Foreskin melanocyte (primary cell): ENCODE measurements at places on chromosomes 7 and 10.
A peak's percentile ranks its signal among the peaks of the same experiment; 100 is the strongest.

- no peak for DNase-seq
Observed at GRCh38 chr7:27196287-27196767, 3.6 kb downstream of the HOXA13 start.

DNA sequence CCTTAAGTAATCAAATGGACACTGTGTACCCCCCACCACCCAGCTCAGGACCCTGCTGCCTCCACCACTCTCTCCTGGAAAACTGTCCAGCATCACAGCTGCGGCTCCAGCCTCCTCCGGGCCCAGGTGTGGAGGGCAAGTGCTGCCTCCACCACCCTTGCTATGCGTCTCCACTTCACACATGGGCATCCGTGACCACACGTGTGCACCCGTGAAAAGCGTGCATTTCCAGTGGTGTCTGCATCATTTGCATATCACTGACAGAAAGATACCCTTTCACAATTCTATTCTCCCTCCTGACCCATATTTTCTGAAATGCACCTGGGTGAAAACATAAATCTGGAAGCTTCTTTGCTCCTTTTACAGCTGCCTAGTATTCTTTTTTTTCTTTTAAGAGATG is 89.7 kb upstream of the PDGFA start:
- no peak for DNase-seq

- DNase-seq = no peak
Observed at GRCh38 chr7:25664593-25664992, 436.3 kb upstream of the NPVF start.

DNA sequence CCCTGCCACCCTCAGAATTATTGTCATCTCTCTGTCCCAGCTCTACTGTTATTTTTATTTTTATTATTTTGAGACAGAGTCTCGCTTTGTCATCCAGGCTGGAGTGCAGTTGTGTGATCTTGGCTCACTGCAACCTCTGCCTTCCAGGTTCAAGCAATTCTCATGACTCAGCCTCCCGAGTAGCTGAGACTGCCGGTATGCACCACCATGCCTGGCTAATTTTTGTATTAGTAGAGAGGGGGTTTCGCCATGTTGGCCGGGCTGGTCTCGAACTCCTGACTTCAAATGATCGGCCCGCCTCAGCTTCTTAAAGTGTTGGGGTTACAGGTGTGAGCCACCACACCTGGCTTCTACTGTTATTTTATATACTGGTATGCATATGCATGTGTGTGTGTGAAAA is 11.0 kb downstream of the CALHM2 start:
- no peak for DNase-seq

DNA sequence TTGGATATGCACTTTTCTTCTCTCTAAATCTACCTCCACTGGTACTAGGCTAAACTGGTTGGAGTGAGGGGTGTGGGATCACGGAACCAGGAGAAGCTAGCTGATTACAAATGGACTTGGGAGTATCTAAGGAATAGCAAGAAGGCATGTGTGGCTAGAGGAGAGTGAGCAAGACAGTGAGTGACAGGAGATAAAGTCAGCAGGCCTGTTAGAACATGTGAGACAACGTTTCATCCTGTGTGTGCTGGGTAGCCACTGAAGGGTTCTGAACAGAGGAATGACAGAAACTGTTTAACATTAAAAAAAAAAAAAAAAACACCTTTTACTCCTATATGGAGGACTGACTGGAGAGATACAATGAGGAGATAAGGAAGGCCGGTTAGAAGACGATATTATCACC is 51.7 kb downstream of the ZNF438 start:
- no peak for DNase-seq

DNA sequence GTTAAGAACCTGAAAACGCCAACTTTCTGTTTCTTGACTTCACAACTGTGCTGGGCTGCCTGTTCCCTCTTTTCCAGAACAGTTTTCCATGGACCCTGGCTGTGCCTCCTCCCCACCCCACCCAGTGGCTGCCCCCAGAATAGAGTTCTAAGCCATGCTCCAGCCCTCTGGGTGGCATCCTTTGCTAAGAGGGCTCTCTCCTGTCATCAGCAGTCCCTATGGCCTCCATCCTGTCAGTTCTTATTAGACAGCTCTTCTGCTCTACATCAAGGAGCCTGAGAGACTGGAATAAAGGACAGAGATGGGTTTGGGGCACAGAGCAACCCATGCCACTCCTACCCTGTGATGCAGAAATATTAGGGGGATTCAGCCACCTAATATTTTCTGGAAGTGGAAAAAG is 13.9 kb upstream of the LRRC4 start:
- DNase-seq = no peak

- DNase-seq = no peak
Observed at GRCh38 chr7:155961241-155962190, 149.3 kb upstream of the SHH start.

GRCh38 chr7:20323595-20323994 is 7.1 kb upstream of the ITGB8 start:
- DNase-seq = no peak

DNA sequence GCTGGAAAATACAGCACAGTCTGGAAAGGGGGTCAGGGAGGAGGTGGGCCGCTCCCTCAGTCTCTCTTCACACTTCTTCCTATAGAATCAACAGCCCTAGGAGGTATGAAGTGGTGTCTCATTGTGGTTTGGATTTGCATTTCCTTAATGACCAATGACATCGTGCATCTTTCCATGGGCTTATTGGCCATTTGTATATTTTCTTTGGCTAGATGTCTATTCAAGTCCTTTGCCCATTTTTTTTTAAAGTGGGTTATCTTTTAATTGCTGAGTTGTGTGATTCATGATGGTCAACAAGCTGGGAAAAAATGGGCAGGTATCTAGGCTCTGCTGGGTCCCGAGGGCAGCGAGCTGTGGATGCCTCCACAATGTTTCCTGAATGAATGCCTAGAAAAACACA is 29.1 kb downstream of the TMEM130 start:
- no peak for DNase-seq

DNA sequence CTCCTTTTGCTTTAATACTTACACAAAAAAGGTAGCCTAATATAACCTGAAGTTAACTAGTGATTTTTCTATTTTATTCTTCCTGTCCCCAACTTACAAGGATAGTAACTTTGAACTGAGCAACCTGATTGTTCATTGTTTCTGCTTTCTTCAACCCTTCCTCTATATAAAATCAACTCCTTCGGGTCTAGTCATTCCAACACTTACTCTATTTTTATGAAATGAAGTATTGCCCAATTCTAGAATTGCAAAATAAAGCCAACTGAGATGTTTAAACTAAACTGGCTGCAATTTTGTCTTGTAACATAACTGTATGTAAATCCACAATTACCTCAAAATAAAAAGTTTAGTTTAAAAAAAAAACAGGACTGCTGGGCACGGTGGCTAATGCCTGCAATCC is 20.3 kb upstream of the DNA2 start:
- no peak for DNase-seq

DNA sequence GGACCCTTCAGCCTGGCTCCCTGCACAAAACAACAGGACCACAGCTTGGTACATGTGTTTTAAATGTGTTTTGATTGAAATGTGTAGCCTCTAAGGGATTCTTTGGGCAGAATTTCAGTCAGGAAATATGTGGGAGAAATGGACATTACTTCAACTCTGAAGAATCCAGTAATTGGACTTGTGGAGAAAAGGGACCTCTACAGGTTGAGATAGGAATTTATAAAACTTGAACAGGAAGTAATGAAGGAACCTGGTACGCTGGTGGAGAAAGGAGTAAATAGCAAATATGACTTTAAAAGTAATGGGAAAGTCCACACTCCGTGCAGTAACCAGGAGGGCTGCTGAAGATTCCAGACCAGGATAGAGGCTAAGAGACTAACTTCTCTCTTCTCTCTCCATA is 220.5 kb downstream of the LHFPL3 start:
- DNase-seq = no peak

GRCh38 chr10:62046522-62047227 is 145.2 kb downstream of the ARID5B start:
- no peak for DNase-seq

DNA sequence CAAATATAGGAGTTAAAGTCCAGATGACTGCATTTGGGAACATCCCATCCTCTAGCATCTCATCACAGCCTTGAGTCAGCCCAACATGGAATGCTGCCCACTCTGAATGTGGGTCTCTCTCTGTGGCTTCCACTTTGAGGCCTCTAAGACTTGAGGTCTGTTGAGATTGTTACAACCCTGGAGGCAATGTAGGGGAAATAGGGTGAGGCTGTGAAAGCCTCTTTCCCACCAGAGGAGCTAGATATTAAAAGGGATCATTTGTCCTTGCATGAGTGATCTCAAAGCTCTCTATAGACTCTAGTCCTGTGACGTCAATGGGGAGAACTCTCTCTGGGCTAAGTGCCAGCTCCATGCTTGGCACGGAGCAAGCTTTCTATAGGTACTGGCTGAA is 6.4 kb upstream of the GOLGA7B start:
- DNase-seq = peak; percentile 100

GRCh38 chr10:82918022-82918421 is 1043.0 kb downstream of the NRG3 start:
- DNase-seq = no peak

DNA sequence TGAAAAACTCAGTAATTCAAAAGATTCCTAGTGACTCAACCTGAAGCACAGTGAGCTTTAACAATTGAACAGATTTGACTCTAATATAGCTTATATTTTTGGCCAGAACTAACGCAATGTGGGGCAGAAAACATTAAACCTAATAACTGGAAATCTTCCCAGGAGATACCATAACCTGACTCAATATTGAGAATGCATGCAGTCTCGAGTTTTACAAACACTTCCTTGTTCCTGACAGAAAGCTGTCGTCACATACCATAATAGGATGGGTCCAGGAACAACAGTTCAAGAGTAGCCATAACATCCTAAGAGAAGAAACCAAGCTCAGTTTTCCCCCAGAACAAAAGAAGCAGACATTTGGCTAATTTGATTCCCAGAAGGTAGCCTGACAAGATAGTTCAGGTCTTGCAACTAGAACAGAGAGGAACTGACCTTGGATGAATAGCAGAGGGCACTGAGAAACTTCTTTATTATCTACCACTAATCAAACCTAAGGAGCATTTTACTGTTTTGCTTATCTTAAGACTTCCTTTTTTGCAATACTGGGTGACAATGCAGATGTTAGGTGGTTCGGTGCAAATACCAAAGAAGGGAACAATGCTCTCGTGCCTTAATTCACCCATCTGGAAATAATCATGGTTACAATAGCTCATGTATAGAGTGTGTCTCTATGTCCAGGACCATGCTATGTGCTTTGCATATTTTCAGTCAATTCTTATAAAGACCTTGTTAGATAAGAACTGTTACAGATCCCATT is 38.6 kb upstream of the ACSL5 start:
- DNase-seq = no peak

GRCh38 chr10:127118034-127118433 is 78.4 kb downstream of the INSYN2A start:
- DNase-seq = no peak

GRCh38 chr10:132517951-132518521 is 19.6 kb upstream of the INPP5A start:
- no peak for DNase-seq

DNA sequence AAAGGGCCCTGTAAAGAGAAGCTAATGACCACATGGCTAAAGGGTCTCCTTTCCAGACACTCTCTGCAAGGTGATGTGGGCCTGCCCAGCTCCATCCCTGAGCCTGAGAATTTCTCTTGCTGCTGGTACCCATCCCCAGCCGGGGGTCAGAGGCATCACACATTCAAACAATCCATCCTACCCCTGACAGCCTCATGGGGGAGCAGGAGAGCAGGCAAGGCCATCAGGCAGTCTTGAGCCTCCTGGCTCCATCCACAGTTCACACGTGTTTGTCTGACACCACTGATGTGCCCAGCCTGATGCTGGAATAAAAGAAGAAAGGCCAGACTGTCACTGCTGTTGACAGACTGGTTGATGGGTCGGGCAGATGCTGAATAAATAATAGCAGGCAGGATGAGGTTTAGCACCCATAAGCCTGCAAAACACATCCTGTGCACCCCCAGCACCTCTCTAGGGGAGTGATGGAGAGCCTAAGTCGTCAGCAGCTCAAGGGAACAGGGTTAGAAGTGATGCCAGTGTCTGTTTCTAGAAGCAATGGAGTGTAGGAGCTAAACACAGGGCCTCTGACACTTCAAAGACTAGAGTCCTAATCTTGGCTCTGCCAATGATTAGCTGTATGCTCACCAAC is 43.5 kb downstream of the TLL2 start:
- peak; percentile 12 for DNase-seq

DNA sequence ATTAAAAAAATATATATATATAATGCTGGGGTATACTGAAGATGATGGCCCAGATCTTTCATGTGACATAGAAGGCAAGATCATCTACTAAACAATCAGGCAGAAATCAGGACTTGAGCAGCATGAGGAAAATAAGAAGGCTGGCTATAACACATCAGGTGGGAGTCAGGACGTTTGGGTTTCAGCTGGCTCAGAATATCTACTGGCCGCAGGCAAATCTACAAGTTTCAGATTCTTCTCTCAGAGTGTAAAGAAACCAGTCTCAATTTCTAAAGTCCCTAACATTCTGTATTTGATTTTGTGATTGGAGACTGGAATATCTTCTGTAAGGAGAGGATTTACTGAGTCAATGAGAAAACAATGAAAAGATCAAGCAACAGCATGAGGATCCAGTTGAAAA is 37.7 kb upstream of the FAM3C start:
- no peak for DNase-seq

DNA sequence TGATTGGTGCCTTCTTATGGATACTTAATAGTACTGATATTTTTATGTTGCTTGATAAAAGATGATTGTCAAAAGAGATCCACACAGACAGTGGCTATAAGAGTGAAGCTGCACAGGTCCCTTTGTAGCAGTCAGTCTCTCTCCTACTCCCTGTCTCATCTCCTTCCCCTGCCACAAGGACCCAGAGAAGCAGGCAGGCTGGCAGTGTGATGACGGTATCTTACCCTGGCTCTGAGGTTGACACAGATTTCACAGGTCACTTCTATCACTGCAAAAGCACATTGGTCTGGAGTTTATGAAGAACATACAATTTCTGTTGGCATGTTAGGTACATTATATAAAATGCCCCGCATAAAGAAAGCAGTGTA is 64.4 kb upstream of the AHR start:
- peak; percentile 22 for DNase-seq

GRCh38 chr10:7436490-7437100 is 25.8 kb upstream of the SFMBT2 start:
- no peak for DNase-seq

GRCh38 chr7:111982804-111983203 is 223.4 kb downstream of the DOCK4 start:
- no peak for DNase-seq

DNA sequence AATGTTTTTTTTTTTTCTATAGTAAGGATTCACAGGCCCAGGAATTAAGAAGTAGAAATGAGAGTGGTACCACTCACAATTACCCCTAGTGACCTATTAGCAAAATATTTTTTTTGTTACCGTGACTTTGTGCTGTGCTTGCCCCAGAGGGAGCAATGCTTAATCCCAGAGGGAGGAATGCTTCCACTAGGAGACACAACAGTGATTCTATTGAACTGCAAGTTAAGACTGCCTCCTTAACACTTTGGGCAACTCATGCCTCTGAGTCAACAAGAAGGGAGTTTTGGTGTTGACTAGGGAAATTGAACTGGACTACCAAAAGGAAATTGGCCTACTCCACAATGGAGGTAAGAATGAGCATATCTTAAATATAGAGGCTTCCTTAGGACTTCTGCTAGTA is 17.2 kb upstream of the MEOX2 start:
- peak; percentile 55 for DNase-seq
